ENCODE measurements at places on chromosomes 5 and 9.

GRCh38 chr5:77255617-77256016 is 45.1 kb downstream of the PDE8B start:
- DNase-seq = no peak

DNA sequence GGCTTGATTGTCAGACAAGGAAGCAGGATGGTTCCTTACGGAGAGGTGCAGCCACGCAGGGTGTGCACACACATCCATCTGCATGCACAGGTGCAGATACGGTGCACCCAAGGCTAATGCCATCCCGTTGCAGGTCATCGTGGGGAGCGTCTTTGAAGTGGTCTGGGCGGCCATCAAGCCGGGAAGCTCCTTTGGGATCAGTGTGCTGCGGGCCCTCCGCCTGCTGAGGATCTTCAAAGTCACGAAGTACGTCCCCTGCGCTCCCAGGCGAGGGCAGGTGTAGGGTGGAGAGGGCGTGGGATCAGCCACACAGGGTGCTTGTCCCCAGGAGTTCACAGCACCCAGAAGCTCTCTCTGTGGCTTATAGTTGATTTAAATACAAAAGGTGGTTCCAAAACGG is 106.4 kb downstream of the CACNA1B start:
- no peak for DNase-seq

DNA sequence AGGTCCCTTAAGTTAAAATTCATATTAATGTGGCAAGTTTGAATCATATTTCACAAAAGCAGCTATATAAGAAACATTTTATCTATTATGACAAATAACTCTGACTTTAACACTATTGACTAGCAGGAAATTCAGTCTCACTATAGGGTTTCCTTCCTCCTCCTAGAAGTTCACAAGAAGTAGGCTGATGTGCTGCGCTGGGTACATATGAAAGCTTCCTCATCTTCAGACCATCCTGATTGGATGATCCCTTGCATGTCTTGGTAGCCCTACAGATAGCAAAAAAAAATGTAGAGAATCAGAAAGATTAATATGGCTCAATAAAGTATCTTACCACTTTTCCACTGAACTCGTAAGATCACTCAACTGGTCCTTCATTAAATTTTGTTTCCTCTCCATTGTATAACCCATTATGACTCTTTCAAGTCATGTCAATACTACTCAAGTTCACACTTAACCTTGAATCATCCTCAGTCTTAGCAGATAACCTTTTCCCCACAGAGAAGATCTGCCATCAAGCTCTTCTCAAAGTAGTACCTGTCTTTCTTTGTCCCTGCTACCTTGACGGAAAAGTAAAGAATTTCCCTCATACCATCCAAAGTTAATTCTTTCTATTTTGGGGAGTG is 11.5 kb upstream of the PSIP1 start:
- DNase-seq = no peak

DNA sequence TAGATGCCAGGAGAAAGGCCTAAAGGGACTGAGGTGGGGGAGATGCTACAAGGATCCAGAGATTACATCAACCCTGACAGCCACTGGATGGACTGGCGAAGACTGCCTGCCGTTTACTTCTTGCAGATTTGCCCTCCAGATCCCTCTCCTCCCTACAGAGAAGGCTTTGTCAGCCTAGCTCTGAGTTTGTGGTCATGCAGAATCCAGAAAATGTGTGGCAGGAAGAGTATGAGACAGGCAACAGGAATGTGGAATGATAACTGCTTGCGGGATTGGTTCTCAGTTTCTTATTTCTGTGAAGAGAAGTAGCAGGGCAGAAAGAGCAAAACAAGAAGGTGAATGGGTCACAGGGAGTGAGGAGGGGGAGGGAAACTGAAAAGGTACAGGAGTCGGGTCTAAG is 129.6 kb downstream of the TLE1 start:
- DNase-seq = no peak

GRCh38 chr9:32403567-32404260 is 19.3 kb downstream of the ACO1 start:
- DNase-seq = no peak
